Activated naive CD4-positive, alpha-beta T cell (primary cell): ENCODE measurements at places on chromosomes 1 and 21.

DNA sequence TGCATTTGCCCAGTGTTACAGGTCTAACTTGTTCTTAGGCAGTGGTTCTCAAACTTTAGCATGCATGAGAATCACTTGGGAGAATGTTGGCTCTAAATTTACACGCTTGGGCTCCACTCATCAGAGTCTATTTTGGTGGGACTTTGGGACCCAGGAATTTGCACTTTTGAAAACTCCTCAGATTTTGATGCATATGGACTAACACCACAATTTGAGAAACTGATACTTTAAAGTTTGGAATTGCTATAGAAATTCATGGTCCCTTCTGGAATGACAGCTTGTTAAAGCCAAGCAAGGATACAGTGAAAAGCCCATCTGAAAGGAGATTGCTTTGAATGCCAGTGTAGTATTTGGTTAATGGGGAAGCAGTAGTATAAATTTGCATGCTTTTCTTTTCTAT, 31.5 kb downstream of the GPR52 start:
- DNase-seq: no peak

DNA sequence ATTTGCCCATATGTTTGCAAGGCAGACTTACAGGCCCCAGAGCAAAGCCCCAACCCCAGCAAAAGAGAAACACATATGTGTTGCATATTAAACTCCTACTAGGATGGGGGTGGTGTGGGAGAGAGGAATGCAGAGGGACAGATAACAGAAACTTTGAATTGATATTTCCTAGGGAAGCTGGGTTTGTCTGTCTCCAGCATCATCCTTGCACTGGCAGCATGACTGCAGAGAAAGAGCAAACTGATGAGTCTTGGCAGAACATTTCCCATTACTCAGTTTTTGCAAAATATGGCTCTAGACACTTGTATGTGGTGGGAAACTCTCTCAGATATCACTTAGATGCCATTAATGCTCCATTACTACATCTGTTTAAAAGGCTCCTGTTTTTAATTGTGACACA, 43.8 kb upstream of the MARK1 start:
- no peak for DNase-seq

DNA sequence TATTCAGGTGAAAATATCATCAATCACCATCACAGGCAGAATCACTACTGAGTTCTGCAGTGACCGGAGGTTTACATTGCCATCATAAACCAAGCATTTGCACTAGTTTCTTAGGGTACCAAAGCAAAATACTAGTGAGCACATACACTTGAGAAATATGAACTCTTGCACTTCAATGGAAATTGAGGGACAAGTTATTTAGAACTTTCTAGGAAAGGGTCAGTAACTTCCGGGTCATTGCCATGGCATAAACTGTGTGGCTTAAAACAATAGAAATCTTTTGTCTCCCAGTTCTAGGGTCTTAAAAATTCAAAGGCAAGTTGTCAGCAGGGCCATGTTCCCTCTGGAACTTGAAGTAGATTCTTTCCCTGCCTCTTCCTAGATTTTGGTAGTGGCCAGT, 197.5 kb downstream of the ZC3H11B start:
- no peak for DNase-seq

- DNase-seq: no peak
These were observed 66.7 kb downstream of the PATJ start for GRCh38 chr1:61808968-61809367.

- DNase-seq: no peak
These were observed 189.4 kb downstream of the DAB1 start for GRCh38 chr1:57234459-57234858.
